SJSA1 (cell line): ENCODE measurements at places on chromosomes 1 and 21. TPM values are rescaled to one million over a fixed set of nuclear protein-coding genes. Genes with fewer than 3 reads are reported as not detected.

LRRC53 gene
- total RNA-seq = not detected in 2 replicates

C8A gene
- total RNA-seq = not detected in 2 replicates

DNA sequence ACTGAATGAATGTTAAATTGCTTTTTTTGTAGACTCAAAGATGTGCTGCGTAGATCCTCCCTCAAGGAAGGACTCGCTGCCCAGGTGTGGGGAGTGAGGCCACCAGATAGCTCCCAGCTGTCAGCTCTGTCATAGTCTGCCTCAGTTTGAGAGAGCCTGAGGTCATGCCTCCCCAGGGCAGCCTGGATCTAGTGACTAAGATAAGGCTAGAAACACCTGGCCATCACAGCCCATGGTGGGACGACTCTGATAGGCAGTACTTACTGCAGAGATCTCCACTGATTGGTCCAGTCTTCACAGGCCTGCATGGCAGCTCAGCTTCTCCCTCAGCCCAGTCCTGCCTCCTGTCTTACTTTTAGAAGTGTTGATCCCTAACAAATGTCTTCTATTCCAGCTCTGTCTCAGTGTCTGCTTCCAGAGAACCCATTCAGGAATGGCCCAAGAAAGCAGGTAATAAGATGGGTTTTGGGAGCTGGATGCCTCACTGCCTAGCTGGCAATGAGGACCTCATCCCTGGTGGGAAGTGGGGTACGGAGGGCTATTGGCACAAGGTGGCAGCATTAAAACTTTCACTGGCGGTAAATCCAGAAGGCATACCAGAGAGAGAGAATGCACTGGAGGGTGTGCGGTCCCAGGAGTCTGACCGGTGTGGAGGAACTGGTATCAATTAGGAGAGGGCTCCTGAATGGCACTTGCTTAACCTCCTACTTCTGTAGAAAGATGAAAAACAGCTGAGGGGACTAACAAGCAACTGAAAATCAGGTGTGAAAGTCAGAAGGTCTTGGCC lies 55.3 kb upstream of the GPR37L1 start:
- no peak for DNase-seq

- DNase-seq = no peak
Observed at GRCh38 chr1:108706643-108707042, 6.1 kb upstream of the FNDC7 start.
